ENCODE measurements at places on chromosomes 4 and X. TPM values are rescaled to one million over a fixed set of nuclear protein-coding genes. Genes with fewer than 3 reads are reported as not detected.

Gene POU3F4
- total RNA-seq, result not detected

Gene HPGDS
- total RNA-seq, result not detected

Gene PORCN
- 12.5 TPM for total RNA-seq

Gene PRAF2
- 58.3 TPM for total RNA-seq

Gene HCCS
- 25.5 TPM for total RNA-seq

Gene RASGEF1B
- 2.5 TPM for total RNA-seq

Gene CITED1
- total RNA-seq, result 0.68 TPM

Gene GPRASP1
- 3.6 TPM for total RNA-seq

Gene ACOX3
- total RNA-seq, result 51.6 TPM

Gene ARHGAP6
- total RNA-seq, result 0.48 TPM

Gene ATOH1
- not detected for total RNA-seq

Gene MAGEE2
- total RNA-seq, result not detected

Gene UGT2B7
- total RNA-seq, result 6.5 TPM

Gene MAGEA1
- total RNA-seq, result not detected

Gene RPA4
- total RNA-seq, result 0.12 TPM

Gene GALNTL6
- total RNA-seq, result not detected

Gene TSPAN5
- 57.7 TPM for total RNA-seq

Gene XG
- total RNA-seq, result not detected

Gene KCND1
- total RNA-seq, result 1.6 TPM

Gene TMEM154
- 1.8 TPM for total RNA-seq

Gene HSPA4L
- total RNA-seq, result 4.0 TPM

Gene DDIT4L
- total RNA-seq, result 0.38 TPM

Gene ODAPH
- not detected for total RNA-seq

Gene GSPT2
- 9.6 TPM for total RNA-seq

Gene FABP2
- total RNA-seq, result not detected

Gene ADAM29
- total RNA-seq, result not detected

Gene TRAM1L1
- 4.1 TPM for total RNA-seq

Gene NUDT10
- 1.7 TPM for total RNA-seq

Gene TIMM8A
- 12.9 TPM for total RNA-seq

Gene GPR82
- not detected for total RNA-seq

Gene UCP1
- not detected for total RNA-seq

Gene TMPRSS11F
- total RNA-seq, result not detected

Gene FGF16
- not detected for total RNA-seq

Gene NHSL2
- 2.1 TPM for total RNA-seq

Gene SOWAHB
- total RNA-seq, result 2.6 TPM

Gene GLRB
- total RNA-seq, result 12.6 TPM

Gene BBS12
- total RNA-seq, result 3.3 TPM

Gene CLIC2
- total RNA-seq, result 0.97 TPM

Gene OCIAD1
- 132 TPM for total RNA-seq

Gene MAGEA8
- not detected for total RNA-seq

Gene ASB12
- 0.44 TPM for total RNA-seq

Gene SRPX2
- total RNA-seq, result 10.8 TPM

Gene DSPP
- not detected for total RNA-seq

Gene LRP2BP
- total RNA-seq, result 0.49 TPM

Gene CFI
- total RNA-seq, result not detected

Gene MAGEB6B
- not detected for total RNA-seq

Gene SPANXN4
- total RNA-seq, result not detected

Gene WNK3
- total RNA-seq, result 5.7 TPM

Gene CT45A2
- total RNA-seq, result not detected

Gene POU4F2
- total RNA-seq, result not detected

Gene STAG2
- 36.1 TPM for total RNA-seq

Gene MMAA
- total RNA-seq, result 9.1 TPM

Gene GAGE1
- total RNA-seq, result not detected

Gene TMEM47
- total RNA-seq, result 63.7 TPM

Gene NXF3
- not detected for total RNA-seq

Gene NUP62CL
- not detected for total RNA-seq

Gene RPL36A
- 110 TPM for total RNA-seq

Gene SNCA
- 3.9 TPM for total RNA-seq

Measured in chondrocyte (in vitro differentiated cells).